Activated CD8-positive, alpha-beta memory T cell treated with anti-CD3 and anti-CD28 coated beads for 1 hour (primary cell): ENCODE measurements at places on chromosomes 2 and 18.

DNA sequence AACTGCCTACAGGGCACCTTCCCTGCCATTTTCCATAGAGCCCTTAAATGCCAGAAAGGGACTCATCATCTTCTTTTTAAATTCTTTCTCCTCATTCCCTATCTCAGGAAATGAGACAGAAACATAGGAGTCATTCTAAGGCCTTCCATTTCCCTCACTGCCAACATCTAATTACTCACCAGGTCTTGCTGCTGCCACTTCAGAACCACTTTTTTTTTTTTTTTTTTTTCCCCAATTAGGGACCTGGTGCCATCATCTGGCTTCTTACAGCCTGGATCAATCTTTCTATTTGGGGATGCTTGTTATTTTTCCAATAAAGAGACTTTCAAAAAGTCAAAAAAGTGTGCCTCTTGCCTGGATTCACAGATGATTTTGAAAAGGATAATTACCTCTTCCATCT lies 373.4 kb downstream of the LPIN1 start:
- DNase-seq: no peak

DNA sequence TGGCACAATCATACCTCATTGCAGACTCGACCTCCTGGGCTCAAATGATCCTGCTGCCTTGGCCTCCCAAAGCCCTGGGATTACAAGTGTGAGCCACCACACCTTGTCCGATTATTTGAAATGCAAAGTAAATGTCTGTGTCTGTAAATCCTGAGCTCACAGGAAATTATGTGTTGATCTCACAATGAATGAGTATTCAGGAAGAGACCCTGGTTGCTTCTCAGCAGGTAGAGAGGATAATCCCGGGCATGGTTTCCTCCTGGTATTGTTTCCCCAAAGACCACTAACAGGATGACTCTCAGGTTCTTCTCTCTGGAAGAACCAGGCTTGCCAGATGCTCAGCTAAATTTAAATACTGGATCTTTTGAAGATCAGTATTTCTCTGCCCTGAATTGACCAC lies 147.6 kb downstream of the LDLRAD4 start:
- no peak for DNase-seq

GRCh38 chr2:96530474-96531357 lies 5.8 kb upstream of the ARID5A start:
- no peak for DNase-seq

DNA sequence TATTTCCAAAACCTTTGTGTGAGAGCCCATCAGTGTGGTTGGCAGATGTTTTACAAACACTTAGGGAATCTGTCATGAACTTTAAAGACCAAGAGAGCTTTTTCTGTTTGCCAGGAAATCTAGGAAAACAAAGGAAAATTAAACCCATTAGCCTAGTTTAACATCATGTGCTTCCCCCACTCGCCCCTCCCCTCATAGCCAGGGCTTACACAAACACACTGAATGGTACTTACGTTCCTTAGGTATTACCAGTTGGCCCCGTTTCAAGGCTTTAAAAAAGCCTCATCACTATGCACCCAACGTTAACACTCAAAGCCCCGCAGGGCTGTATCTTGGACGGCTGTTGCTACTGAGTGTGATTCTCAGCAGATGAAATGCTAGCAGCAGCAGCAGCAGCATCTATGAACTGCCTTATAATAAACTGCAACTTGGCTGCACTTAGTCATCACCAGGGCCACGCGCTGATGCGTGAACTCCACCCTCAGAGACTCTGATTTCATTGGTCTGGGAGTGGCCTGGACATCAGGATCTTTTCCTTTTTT lies 20.1 kb upstream of the TTC39C start:
- no peak for DNase-seq

DNA sequence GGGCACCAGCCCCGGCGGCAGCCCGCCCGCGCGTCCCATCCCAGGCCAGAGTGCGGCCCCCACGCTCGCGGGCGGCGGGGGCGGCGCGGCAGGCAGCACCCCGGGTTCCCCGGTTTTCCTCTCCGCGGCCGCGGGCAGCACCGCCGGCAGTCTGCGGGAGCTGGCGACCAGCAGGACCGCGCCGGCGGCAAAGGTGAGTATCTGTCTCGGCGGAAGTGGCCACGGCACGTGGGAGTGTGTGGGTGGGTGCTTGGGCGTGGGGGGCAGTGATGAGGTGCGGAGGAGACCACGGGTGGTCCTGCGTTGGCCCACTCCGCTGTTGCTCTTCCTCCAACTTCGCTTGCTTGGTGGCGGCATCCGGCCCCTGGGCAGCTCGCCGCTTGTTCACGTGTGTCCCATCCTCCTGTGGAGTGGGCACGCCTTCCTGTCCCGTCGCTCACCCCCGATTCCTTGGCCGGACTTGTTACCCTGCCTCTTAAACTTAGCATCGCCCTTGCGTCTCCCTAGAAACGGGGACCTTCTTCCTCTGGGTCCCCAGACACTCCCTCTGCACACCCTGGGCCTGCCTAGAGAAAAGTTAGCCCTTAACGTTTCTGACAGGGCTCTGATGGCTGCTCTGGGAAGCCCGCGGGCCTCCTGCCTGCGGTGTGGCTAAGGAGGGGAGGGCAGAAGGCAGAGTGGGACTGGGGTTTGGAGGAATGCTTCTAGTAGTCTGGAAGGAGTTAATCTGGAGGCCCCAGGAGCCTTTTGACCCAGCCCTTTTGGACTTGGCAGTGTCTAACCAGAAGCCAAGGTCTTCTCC lies 1.1 kb downstream of the SH3RF3 start:
- DNase-seq: no peak

DNA sequence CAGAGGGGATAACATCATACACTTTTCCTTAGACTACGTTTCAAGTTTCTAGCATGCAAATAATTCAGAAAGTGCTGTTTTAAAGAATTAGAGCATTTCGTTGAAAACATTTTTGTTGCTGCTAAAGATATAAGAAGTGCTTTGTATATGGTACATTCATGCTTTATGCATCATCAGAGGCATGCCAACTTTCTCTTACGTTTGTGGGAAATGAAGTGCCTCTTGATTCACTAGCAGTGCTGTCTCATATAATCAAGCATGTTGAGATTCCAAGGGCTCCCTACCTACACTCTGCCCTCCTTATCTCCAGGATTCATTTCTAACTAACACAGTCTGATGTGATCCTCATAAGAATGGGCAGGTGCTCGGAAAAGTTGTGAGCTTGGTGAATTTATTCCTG lies 748.6 kb upstream of the DDX18 start:
- DNase-seq: no peak

DNA sequence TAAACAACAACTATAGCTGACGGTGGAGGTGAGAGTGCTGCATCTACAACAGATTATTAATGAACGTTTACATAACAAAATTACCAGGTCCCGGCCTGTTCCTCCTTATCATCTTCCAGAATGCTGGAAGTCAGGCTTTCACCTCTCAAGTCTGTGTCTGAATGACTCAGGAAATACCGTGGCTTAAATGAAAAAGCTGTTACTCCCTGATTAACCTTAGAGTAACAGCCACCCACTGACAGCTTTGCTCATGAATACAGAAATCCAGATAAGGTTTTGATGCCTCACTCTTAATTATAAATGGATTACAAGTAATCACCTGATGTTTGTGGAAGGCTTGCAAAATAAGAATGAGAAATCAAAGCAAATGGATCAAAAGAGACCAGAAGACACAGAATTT lies 885.3 kb upstream of the CELF4 start:
- DNase-seq: no peak

GRCh38 chr2:138086576-138086975 lies 122.3 kb downstream of the HNMT start:
- no peak for DNase-seq

DNA sequence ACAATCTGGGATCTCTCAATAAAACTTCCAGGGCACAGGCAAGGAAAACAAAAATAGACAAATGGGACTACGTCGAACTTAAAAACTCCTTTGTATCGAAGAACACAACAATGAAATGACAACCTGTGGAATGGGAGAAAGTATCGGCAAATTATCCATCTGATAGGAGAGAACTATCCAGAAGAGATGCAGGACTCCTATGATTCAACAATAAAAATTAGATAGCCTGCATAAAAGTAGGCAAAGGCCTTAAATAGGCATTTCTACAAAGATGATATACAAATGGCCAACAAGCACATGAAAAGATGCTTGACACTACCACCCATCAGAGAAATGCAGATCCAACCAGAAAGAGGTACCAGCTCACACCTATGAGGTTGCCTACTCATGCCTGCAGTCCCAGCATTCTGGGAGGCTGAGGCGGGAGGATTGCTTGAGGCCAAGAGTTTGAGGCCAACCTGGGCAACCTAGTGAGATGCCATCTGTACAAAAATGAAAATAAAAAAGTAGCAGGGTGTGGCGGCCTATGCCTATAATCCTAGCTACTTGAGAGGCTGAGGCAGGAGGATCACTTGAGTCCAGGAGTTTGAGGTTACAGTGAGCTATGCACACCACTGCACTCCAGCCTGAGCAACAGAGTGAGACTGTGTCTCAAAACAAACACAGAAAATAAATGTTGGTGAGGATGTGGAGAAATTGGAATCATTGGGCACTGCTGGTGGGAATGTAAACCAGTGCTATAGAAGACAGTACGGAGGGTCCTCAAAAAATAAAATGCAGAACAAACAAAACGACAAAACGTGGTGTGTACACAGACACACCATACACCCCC lies 21.6 kb downstream of the TWIST2 start:
- DNase-seq: no peak

- DNase-seq: no peak
Measured at GRCh38 chr2:165164201-165164600, 39.6 kb downstream of the SCN3A start.

GRCh38 chr18:74819433-74820059 lies 221.9 kb downstream of the ZNF407 start:
- DNase-seq: no peak

DNA sequence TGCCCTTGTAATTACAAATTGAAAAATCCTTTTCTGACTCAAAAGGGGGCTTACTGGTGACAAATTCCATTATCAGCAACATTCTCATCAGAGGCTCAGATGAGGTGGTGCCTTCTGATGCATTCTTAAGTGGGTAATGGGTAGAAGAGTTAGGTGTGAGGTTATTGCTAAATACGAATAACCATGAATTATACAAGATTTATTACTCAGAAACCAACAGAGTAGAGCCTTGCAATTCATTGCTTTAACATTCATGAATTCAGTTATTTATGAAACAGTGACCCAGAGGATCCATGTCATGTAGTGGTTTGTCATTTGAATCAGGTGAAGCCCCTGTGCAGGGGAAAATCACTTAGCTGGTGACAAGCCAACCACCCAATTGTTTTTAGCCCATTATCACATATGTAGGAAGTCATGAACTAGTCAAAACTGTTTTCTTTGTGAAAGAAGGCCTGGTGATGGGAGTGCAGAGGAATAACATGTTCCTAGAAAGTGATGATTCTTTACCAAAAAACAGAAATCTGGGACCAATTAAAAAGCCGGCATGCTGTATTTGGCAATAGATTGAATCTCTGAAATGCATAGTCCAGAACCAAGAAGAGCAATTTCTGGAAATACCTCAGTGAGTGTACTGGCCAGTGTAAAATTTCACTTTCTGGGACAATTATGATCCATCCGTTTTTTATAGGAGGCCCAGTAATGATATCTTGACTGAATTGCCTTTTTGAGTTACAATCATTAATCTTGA lies 70.2 kb downstream of the CRIM1 start:
- DNase-seq: no peak

DNA sequence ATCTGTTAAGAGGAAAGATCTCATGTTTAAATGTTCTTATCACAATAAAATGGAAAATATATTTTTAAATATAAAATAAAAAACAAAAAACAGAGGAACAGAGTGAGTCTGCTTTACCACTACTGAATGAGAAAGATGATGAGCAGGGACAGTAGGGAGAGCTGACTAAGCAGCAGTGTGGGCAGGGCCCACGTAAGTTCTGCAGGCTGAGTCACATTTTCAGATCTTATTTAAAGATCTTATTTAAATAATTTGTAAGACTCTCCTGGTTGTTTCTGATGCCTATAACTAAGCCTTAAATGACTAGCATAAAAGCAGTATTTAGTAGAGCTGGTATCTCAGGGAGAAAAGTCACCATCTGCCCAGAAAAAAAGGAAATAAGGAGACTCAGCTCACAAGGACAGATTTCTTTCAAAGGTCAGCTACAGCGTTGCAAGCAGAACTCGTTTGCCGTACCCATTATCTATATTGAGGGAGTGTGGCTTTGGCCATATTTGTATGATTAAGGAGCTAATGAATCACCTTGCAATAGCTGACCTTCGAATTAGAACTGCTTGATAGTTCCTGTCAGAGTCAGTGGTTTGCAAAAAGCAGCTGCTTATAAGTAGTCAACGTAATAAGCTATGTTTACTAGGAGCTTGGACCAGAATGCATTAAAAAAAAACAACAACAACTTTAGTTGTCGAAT lies 322.1 kb upstream of the CHAC2 start:
- no peak for DNase-seq
